GM23338 (cell line): ENCODE measurements at places on chromosomes 11 and 22. TPM values are rescaled to one million over a fixed set of nuclear protein-coding genes. Genes with fewer than 3 reads are reported as not detected.

FGF3 gene
- 1.2 TPM in 1 of 2 replicates, not detected in the other for total RNA-seq

ZNF70 gene
- 2.6 TPM in 2 replicates for total RNA-seq

ADAMTS8 gene
- 15.3 and 16.2 TPM in 2 replicates for total RNA-seq

BDNF gene
- 5.1 and 6.8 TPM in 2 replicates for total RNA-seq

MRGPRE gene
- not detected in 2 replicates for total RNA-seq

NRXN2 gene
- total RNA-seq: 17.0 and 22.1 TPM in 2 replicates

CCDC157 gene
- 6.9 and 7.9 TPM in 2 replicates for total RNA-seq

- peak; percentile 99 for DNase-seq
Measured at GRCh38 chr11:57711414-57712255, at the start of gene MED19. TSS of gene MED19 (minus strand) at chr11:57712215. CDS start at chr11:57712179, 36 bp downstream.

- no peak for DNase-seq
Measured at GRCh38 chr22:44063462-44064371, 39.6 kb downstream of the PARVB start.

DNA sequence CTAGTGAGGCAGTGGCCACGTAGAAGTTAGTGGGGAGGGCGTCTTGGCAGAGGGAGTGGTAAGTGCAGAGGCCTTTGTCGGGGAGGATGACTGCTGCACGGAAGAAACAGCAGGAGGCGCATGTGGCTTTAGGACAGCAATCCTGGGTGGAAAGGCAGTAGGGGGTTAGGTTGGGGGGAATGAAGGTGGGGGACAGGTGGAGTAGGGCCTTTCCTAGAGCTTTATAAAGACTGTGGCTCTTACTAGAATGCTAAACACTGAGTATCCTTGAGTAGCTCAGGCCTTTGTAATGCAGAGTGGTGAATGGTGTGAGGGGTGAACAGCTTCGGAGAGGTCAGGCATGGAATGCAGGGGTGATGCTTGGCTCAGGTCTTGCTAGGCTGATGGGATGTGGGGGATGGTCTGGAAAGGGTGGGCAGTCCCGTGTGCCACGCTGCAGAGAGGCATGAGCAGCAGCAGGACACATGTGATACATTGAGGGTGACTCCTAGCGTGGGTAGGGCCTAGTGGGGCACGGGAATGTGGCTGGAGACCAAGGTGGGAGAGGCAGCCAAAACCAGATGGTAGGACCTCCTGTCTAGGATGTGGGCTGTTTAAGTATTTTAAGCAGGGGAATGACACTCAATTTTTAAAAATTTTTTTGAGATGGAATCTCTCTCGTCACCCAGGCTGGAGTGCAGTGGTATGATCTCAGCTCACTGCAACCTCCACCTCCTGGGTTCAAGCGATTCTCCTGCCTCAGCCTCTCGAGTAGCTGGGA lies 19.2 kb downstream of the AP2A2 start:
- DNase-seq: peak; percentile 97

GRCh38 chr11:63767565-63768236 lies 874 bp downstream of the ZFTA start:
- DNase-seq: peak; percentile 99

GRCh38 chr22:33255791-33256190 lies 197.6 kb upstream of the SYN3 start:
- no peak for DNase-seq

DNA sequence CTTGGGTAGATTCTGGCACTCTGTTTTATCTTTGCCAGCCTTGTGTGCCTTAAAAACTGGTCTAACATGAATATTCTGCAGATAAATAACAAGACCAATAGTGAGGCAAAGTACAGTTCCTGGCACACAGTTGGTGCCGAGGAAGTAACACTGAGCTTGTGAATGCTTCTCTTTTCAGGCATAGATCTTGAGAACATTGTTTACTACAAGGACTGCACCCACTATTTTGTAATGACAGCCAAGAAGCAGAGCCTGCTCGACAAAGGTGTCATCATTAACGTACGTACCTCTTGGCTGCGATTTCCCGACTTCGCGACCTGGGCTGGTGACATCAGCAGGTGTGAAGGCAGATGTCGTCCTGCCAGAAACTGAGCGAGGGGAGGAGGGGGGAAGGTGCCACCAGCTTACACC lies 105.7 kb downstream of the MICAL2 start:
- DNase-seq: no peak

- DNase-seq: no peak
Measured at GRCh38 chr11:119472186-119472855, 49.3 kb upstream of the THY1 start.

GRCh38 chr22:25021976-25022711 lies 69.6 kb downstream of the KIAA1671 start:
- DNase-seq: no peak

- no peak for DNase-seq
Measured at GRCh38 chr11:78390809-78391208, 26.8 kb downstream of the GAB2 start.

- DNase-seq: peak; percentile 78
Measured at GRCh38 chr11:44726283-44727113, at the start of gene TSPAN18. TSS of gene TSPAN18 (plus strand) at chr11:44726962. CDS start at chr11:44906417, 179,455 bp downstream.
